ENCODE measurements at places on chromosomes 11 and 22.

DNA sequence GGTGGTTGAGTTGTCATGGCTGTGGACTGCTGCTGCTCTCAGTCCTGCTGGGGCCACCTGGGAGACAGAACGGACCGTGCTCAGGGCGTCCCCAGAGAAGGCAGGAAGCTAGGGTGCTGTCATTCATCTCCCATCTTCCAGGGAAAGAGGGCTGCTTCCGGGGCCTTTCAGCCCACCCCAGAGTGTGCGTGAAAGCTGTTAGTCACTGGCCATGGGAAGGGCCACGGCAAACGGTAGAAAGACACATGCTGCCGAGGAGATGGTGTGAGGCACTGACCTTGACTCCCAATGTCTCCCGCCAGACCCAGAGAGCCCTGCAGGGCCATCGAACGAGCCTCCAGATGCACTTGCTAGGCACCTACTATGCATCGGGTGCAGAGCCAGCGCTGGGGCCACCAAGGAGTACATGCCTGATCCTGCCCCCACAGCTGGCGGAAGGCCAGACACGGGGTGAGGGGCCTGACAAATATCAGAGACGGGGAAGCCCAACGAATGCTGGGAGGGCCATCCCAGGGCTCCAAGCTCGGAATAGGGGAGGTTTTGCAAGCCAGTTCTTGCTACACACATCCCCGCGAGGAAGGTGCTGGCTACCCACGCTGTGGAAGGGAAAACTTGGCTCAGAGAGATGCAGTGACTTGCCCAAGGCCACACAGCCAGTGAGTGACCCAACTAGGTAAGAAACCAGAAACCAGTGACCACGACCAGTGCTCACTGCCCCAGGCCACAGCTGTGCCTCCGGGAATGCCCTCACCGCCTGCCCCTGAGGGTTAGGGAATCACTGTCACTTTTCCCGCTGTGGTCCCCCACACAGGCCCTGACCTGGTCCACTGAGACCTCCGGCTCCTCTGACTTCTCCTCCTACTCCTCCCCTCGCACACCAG is 10.1 kb downstream of the RAC2 start:
- no peak for DNase-seq

DNA sequence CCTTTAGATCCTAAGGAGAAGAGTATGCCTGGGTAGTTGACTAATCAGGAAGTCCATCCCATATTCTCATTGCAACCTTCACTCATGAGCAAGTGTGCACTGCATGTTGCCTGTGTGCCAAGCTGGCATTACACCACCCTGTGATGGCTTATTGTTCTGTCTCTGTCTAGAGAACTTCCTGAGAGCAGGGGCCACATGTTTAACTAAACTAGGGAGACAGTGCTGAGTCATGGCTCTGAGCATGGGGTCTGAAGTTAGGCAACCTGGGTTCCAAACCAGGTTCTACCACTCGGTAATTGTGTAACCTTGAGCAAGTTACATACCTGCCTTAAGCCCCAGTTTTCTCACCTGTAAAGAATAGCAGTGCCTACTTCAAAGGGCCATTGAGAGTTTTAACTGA is 39.6 kb downstream of the CSNK2A3 start:
- no peak for DNase-seq

- no peak for DNase-seq
Measured at GRCh38 chr22:43722444-43722843, 89.7 kb downstream of the EFCAB6 start.

GRCh38 chr11:122721201-122721963 is 65.9 kb downstream of the UBASH3B start:
- DNase-seq: no peak

- no peak for DNase-seq
Measured at GRCh38 chr22:40194656-40195055, 16.9 kb downstream of the TNRC6B start.

DNA sequence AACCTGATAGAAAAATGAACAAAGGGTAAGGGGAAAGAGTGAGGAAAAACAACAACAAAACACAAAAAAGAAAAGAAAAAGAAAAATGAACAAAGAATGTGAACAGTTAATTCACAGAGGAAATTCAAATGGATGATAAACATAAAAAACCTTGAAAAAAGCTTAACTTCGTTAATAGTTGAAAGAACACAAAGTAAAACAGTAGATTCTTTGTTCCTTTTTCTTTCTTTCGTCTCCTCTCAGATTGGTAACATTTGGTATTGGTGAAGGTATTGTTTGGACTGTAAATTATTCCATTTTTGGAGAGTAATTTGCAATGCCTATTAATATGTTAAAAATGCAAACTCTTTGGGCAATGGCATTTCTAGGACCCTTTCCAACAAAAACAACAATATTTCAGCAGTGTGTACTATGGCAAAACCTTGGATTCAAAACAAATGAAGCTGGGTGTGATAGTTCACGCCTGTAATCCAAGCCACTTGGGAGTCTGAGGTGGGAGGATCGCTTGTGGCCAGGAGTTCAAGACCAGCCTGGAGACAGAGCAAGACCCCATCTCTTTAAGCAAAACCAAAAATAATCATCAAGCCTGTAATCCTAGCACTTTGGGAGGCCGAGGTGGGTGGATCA is 3.3 kb upstream of the BACE1 start:
- DNase-seq: no peak

DNA sequence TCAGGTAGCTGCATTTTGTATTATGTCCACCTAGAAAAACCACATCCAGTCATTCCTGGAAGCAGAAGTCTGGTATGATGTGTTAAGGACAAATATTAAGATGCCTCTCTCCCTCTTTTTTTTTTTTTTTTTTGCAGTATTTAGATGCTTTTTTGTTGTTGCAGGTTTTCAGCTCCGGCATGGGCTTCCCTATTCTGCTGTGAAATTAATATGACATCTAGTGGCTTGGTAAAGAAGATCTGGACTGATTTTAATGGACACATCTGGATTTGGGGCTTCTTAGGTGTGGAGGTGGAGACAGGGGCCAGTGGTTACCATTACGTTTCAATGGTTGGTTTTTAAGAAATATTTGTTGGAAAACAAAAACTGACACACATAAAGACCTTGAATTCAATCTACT is 47.5 kb upstream of the RASSF10 start:
- DNase-seq: no peak

- DNase-seq: no peak
Measured at GRCh38 chr22:19117111-19117512, 5.1 kb downstream of the DGCR2 start.

DNA sequence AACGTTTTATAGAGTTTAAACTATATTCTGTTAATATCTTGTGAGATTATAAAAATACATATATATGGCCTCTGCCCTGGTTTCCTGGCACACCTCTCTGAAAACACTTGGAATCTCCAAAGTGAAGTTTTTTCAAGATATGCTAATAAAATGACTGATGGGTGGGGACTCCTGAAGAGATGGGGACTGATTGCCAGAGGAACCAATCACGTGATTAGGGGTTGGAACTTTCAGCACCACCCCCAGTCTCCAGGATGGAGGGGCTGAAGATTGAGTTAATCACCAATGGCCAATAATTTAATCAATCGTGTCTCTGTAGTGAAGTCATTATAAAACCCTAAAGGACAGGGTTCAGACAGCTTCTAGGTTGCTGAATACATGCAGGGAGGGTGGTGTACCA is 37.4 kb downstream of the C11orf71 start:
- no peak for DNase-seq

DNA sequence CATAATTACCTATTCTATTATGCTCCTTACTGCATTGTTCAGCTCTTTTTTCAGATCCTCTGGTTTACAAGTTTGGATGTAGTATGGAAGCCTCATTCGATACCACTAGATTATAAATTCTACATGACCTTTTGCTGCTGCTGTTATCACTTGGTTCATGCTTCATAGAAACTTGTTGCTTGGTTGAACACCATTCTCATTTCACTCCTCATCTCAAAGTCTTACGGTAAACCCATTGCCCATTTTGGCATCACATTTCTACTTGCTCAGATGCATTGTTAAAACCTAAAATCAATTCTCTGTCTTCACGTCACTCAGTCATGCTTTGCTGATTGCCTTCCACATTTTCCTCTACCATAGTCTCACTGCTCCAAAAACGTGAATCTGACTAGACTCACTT is 155.5 kb upstream of the DDI1 start:
- no peak for DNase-seq

DNA sequence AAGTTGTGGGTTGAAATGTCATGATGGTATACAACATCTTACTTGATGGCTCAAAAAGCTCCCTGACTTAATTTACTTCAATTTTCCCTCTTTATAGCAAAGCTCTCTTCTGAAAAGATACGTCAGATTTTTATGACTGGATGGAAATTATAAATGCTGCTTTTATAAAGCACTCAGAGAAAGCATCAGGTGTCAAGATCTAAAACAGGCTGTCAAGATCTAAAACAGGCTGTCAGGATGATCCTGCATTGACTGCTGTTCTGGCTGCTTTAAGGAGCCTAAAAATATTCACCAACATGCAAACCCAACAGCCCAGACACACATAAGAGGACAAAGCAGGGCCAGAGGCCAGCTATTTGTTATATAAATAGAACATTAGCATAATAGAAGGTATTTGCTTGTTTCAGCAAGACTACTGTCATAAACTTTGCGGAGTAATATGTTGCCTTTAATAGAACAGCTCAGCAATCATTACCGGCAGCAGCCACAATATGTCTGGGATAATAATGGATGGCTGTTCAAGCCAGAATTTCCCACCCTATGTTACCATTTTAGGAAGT is 77.3 kb upstream of the ANO5 start:
- no peak for DNase-seq

- peak; percentile 54 for DNase-seq
Measured at GRCh38 chr11:122816761-122817520, 21.4 kb upstream of the CRTAM start.

- DNase-seq: no peak
Measured at GRCh38 chr22:49154433-49154832, 673.2 kb downstream of the BRD1 start.

DNA sequence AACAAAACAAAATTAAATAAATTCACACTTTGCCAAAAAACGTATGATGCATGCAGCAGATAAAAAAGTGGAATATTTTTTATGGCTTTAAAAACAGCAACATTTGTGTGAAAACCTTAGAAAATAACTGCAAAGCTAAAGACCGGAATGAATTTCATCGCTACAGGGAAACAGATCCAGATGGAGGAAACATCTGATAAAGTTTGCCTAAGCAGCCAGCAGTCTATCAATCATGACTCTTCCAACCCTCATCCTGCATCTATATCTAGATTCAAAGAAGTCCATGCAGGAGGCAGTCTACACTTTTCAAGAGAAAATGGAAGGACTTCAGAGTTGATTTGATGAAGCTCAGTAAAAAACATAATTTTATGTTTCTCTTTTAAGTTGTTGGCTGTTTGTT is 126.8 kb downstream of the SWAP70 start:
- DNase-seq: no peak

- no peak for DNase-seq
Measured at GRCh38 chr11:24497831-24498230, 978 bp downstream of the LUZP2 start.

- no peak for DNase-seq
Measured at GRCh38 chr11:89275966-89276365, 98.3 kb downstream of the TYR start.

GRCh38 chr11:73566977-73567755 is 30.7 kb downstream of the FAM168A start:
- DNase-seq: no peak

GRCh38 chr11:27921472-27921871 is 186.5 kb downstream of the KIF18A start:
- no peak for DNase-seq

- no peak for DNase-seq
Measured at GRCh38 chr11:65575568-65576231, at the start of gene EHBP1L1. TSS of gene EHBP1L1 (plus strand) at chr11:65576053. CDS start at chr11:65576303, 250 bp downstream.

DNA sequence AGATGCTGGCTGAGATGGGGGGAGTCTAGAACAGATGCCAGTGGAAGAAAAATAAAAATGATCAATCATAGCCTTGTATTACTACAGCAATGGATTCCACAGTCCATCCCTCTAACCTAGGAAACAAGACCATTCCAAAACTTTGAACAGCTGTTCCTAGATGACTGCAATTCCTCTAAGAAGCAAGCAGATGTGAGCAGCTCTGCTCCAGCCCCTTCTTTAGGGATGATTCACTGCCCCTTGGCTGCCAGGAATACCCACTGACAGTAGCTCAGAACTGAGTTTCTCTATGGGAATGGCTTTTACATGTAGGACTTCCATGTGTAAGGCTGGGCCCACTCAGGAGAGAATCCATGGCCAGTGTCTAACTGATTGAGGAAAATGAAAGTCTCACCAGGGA is 943.9 kb downstream of the OPCML start:
- DNase-seq: no peak

DNA sequence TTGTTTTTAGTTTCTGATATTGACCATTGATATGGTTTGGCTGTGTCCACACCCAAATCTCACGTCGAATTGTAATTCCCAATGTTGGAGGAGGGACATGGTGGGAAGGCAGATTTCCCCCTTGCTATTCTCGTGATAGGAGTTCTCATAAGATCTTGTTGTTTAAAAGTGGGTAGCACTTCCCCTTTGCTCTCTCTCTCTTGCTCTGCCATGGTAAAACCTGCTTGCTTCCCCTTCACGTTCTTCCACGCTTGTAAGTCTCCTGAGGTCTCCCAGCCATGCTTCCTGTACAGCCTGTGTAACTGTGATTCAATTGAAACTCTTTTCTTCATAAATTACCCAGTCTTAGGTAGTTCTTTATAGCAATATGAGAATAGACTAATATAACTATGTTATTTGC is 203.6 kb upstream of the CHORDC1 start:
- no peak for DNase-seq

DNA sequence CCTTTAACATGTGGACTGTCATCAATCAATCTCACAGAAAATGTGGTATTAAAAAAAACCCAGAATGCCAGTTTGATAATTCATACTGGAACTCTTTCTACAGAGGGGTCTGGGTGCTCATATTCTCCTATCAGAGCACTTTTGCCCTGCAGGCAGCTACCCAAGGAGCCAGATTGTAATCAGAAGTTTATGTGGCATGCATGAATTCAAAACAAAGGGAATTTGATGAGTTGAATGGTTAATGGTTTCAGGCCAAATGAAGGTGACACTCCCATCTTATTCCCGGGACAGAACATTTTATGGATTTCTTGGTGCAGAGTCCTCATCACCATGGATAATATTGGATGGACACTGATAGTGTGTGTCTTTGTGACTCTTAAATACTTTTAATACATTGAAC is 38.4 kb upstream of the CLPB start:
- no peak for DNase-seq
